Activated naive CD8-positive, alpha-beta T cell treated with anti-CD3 and anti-CD28 coated beads, Interleukin-2, amount 50 U/mL, for 16 hours (primary cell): ENCODE measurements at places on chromosomes 7 and 10.

GRCh38 chr10:101695404-101695890, 477 bp upstream of the FBXW4 start:
- no peak for DNase-seq

- DNase-seq: no peak
Observed at GRCh38 chr7:94366832-94367231, 27.9 kb upstream of the COL1A2 start.

GRCh38 chr7:74726309-74727101, 47.3 kb upstream of the NCF1 start:
- DNase-seq: no peak

DNA sequence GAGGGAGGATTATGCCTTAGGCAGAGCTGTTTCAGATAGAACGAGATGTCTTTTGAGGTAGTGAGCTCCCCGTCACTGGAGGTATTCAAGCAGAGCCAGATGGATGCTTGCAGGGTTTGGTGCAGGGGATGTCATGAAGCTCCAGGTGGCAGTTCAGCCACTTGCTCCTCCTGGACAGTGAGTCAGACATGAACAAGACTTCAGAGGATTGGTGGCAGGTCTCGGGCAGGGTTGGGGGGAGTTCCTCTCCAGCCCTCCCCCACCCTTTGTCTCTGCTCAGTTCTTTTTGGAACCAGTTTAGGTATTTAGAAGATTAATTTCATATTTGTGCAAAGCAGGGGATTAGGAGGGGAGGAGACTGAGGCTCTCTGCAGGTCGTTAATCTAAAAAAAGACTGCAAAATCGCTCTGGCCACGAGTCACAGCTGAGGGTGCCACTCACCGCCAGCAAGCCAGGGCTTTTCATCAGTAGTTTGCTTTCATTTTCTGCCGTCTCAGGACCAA, 21.5 kb upstream of the MYL10 start:
- no peak for DNase-seq

GRCh38 chr10:35223016-35223415, 96.4 kb downstream of the CREM start:
- DNase-seq: no peak

- DNase-seq: no peak
Observed at GRCh38 chr10:104732222-104732621, 91.1 kb downstream of the SORCS3 start.

GRCh38 chr7:43058271-43059066, 54.0 kb upstream of the HECW1 start:
- DNase-seq: no peak

DNA sequence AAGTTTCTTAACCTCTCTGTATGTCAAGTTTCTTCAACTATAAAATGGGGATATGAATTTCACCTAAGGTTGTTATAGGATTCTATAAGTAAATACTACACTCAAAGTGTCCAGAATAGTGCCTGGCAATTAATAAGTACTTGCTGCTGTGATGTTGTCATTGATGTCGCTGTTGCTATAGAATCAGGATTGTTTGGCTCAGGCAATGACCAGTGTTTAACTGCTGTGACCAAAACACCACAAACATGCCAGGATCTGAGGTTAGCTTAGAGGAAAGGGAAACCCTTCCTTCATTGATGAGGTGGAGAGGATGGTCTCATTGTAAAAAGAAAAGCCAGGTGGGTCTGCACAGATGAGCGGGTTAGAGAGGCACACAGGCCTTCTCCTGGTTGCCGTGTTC, 223.1 kb upstream of the INHBA start:
- no peak for DNase-seq

- no peak for DNase-seq
Observed at GRCh38 chr10:9875353-9875752, 1142.3 kb upstream of the CELF2 start.

- no peak for DNase-seq
Observed at GRCh38 chr10:27150261-27150660, 3.9 kb downstream of the YME1L1 start.

- DNase-seq: no peak
Observed at GRCh38 chr7:367351-367901, 77.5 kb downstream of the FOXL3 start.

DNA sequence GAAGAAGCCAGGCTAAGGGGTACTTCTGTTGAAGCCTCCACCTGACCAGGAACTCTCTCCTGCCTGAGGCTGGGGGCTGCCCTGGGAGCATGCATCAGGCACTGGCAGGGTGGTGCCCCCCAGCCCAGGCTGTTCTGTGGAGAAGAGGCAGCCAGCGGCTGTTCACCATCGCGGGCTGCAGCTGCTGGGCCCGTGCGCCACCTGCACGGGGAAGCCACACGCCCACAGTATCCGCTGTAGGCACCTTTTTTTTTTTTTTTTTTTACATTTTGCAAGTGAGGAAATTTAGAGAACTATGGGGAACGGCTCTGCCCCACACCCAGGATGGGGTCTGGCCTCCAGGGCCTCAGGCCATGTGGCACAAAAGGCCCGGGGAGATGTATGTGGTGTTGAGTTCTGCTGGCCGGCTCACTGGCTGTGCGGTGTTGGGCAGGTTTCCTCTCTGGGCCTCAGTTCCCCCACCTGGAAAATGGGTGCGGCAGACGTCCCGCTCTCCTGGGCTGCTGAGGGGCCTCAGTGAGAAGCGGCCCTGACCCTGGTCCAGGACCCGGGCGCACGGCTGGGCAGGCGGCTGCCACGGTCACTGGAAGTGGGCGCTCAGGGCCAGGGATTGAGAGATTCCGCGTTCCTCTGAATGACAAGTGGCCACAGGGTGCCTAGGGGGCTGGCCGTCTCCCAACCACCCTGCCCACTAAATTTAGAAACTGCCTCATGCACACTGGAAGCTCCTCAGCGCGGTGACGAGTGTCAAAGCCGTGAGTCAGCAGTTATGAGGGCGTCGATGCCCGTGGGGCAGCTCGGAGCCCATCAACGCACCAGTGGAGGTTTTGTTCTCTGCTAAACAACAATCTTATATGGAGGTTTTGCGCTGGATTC, 8.8 kb upstream of the INTS1 start:
- DNase-seq: no peak

DNA sequence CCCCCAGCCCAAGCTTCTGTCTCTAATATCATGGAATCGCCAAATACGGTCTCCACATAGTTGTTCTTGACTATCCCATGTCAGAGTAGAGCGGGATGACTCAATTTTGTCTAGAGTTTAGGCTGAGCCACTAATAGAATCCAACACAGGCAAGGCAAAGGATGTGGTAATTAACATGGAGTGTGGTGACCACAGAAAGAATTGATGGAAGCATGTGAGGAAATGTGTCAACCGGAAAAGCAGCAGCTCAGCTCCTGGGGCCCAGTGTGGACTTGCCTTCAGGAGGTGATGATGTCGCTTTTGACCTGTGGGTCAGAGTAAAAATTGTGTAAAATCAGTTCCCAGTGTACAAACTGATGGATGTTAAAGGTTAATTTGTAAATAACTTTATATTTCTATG, 139.3 kb upstream of the KLF6 start:
- no peak for DNase-seq

GRCh38 chr7:4800487-4800886, 25.1 kb downstream of the AP5Z1 start:
- no peak for DNase-seq

GRCh38 chr10:49141541-49142332, 7.9 kb upstream of the FAM170B start:
- no peak for DNase-seq

DNA sequence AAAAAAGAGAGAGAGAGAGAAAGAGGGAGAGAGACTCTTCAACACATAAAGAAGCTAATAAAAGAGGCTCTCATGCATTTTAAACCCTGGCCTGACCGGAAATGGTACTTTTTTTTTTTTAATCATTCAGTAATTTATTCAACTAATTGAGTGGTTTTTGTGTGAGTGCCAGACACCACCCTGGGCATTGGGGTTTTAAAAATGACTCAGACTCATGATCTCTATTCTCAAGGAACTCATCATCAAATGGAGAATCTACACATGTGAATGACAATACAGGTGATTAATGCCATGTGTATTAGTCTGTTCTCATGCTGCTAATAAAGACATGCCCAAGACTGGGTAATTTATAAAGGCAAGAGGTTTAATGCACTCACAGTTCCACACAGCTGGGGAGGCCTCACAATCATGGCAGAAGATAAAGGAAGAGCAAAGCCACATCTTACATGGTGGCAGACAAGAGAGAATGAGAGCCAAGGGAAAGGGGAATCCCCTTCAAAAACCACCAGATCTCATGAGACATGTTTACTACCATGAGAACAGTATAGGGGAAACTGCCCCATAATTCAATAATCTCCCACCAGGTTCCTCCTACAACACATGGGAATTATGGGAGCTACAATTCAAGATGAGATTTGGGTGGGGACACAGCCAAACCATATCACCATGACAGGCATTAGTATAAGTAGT, 158.5 kb upstream of the AUTS2 start:
- no peak for DNase-seq

DNA sequence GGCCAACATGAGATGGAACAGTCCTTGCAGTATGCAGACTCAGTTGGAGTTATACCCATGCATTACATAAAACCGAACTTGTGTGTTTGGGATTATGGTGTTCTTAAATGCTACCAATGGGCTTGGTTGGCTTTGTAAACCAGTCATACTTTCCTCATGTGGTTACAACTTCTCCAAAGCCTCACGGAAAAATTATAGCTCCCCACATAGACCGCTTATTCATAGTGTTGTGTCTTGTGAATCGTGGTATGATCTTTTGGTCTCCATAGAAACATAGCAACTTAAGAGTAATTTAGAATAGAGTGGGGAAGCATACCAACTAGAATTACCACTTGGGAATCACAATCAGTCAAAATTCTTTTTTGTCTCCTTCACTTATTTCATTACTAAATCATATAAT, 112.3 kb upstream of the FZD1 start:
- no peak for DNase-seq

DNA sequence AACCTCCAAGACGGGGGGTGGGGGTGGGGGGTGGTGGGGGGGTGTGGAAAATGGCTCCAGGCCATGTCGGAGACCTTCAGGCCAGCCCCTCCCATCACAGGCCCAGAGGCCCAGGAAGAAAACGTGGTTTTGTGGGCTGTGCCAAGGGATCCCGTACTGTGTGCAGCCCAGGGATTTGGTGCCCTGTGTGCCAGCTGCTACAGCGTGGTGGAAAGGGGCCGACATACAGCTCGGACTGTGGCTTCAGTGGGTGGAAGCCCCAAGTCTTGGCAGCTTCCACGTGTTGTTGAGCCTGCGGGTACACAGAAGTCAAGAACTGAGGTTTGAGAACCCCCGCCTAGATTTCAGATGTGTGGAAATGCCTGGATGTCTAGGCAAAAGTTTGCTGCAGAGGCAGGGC, 259.7 kb downstream of the HGF start:
- no peak for DNase-seq

- DNase-seq: no peak
Observed at GRCh38 chr7:33129806-33130153, 416 bp downstream of the BBS9 start.

DNA sequence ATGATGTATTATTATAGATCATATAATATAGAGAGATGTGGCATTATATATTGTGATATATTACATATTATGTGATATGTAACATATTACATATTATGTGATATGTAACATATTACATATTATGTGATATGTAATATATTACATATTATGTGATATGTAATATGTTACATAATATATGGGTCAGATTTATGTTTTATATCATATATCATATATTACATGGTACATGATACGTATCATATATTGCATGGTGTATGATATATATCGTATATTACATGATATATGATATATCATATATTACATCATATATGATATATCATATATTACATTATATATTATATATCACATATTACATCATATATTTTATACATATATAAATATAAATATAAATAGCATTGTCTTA, 164.1 kb upstream of the NEBL start:
- DNase-seq: no peak

DNA sequence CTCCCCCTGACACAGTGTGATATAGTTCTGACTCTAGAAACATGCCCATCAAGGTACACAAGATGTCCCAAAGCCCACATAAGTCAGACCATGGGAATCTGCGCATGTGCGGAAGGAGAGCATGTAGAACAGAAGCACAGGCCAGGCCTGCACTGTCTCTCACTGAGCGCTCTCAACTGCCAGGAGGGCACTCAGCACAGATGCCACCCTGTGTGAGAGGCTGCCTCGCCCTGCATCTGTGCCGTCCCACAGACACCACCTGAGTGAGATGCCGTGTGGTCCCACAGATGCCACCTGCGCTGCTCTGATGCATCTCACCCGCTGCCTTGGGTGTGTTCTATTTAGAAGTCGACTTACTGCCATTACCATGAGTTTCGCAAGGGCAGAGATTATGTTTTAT, 98.4 kb downstream of the VOPP1 start:
- DNase-seq: no peak

- DNase-seq: no peak
Observed at GRCh38 chr7:80449836-80450235, 62.0 kb downstream of the GNAT3 start.

DNA sequence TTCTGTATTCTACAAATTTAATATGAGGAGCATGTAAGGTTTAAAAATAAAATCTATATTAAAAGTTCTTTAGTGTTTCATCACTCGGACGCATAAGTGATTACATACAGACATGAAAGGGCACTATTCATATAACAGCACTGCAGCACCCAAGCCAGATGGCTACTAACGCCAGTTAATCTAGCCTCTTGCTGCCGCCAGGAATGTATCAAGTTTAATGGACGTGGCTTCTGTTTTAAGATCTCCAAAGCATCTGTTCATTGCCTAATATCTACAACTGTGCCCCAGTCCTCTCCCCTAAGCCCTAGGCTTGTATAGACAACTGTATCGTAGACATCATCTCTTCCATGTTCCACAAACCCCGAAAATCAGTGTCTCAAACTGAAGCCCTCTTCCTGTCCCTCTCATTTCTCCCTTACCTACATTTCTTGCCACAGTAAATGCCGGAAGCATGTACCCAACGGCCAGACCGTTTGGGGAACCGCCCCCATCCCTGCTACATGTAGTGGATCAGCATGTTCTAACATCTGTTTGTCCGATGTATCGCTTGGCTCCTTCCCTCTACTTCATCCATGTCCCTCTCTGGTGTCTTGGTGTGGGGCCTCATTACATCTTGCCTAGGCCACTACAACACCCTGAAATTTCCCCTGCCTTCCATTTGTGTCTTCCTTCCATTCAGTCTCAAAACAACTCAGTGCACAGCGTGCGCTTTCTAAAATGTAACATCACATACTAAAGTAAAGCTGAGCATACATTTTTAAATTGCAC, 147.5 kb upstream of the RSU1 start:
- DNase-seq: no peak

GRCh38 chr10:126315494-126316177, 72.6 kb downstream of the ADAM12 start:
- no peak for DNase-seq

GRCh38 chr10:117457932-117458331, 82.7 kb upstream of the PDZD8 start:
- DNase-seq: no peak

DNA sequence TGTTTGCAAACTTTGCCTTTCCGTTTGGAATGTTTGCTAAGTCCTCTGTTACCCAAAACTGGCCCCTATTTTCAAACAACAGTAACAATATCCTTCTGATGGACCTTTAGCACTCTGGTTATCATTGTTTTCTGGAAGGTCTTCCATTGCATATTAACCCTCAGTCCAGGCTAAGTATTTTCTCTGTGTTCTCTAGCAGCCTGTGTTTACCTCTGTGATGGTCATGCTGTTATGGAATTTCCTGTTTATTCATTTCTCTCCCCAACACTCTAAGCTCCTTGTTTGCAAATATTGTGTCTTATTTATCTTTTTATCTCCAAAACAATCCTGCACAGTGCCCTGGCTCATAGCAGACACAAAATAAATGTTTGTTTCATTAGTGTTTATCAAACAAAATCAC, 560.3 kb downstream of the ATRNL1 start:
- no peak for DNase-seq
